NCI-H1930 (cell line): ENCODE measurements at places on chromosomes 6 and 20.

- DNase-seq = no peak
These were observed 36.9 kb upstream of the CD2AP start for GRCh38 chr6:47440719-47441118.

DNA sequence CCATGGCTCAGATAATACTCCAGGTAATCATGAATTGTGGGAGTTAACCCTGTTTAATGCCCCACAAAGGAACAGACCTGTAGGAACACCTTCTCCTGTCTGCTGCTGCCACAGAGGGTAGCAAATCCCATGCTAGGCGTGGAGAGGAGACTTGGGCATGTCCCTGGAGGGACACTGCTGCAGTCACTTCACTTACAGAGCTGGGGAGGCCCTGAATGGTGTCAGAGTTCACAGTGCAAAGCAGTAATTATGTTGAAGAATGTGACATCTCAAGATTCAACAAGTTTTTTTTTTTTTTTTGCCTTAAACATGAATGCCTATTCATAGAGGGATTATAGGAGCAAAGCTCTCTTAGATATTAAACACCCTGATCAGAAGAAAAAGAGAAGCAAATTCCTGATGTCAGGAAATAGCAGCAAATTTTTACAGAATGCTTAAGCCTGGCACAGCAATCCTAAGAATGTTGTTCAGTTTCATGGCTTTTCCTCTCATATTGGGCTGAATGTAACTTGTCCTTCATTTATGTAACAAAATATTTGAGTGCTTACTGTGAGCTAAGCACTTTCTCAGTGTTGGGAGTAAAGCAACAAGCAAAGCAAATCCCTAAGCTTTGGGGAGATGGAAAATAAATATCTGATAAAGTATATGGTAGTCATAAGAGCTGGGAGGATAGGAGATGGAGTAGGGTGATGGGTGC lies 45.0 kb downstream of the CARMIL1 start:
- no peak for DNase-seq

DNA sequence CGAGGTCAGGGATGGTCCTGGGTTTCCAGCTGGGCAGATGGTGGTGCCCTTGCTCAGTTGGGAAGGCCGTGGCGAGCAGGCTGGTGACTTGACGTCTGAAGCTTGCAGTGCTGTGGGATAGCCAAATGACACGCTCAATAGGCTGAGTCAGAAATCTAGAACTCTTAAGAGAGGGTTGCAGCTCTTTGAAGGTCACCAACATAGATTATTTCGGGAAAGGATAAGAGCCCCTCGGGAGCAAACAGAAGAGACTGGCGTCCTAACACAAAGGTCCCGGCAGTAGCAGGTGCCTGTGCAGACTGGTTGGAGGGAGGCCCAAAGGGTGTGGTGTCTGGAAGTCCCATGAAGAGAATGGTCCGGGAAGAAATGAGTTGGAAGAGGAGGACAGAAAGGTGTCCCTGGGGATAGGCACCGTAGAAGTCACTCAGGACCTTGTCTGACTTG lies 18.4 kb downstream of the PKIG start:
- no peak for DNase-seq

GRCh38 chr6:138007014-138007472 lies 100.2 kb downstream of the PERP start:
- peak; percentile 10 for DNase-seq
